Esophagus mucosa (tissue), 1 donor: ENCODE measurements at places on chromosomes 13 and 19. TPM values are rescaled to one million over a fixed set of nuclear protein-coding genes. Genes with fewer than 3 reads are reported as not detected.
A peak's percentile ranks its signal among the peaks of the same experiment; 100 is the strongest.

DNA sequence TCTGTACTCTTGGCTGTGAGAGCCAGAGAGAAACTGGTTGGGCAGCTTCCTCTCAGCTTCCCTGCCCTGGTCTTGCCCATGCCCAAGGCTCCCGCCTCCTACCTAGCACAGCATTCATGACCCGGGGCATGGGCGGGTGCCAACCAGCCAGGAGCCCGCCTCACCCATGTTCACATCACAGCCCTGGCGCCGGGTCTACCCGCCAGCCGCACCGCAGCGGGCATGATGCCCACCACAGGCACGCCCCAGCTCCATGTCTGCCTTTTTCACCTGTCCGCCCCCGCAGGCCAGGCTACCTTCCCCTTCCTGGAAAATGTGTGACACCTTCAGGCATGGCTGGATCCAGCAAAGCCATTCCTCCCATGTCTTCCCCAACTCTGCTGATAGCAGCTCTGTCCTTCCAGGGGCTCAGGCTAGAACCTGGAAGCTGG lies 42.1 kb downstream of the PTPRS start:
- peak; percentile 95 for ATAC-seq

- no peak for ATAC-seq
Observed at GRCh38 chr13:78040205-78040830, 121.7 kb upstream of the EDNRB start.

DNA sequence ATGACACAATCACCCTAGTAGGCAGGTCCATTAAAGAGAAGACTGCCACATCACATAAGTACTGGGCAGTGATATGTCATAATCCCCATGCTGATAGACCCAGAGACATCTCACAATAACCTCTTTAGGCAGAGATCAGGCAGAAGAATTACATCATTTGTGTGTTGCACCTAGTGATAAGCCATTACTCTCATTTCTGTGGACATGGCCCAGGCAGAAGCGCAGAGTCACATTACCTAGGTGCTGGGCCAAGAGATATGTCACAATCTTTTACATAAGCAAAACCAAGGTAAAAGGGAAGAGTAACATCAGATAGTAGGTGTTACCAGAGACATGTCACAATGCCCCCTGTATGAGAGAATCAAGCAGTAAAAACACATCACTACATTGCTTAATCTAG lies 71.9 kb downstream of the ZNF726 start:
- no peak for ATAC-seq

GRCh38 chr13:55563267-55563666 lies 1577.5 kb upstream of the PRR20A start:
- no peak for ATAC-seq

DNA sequence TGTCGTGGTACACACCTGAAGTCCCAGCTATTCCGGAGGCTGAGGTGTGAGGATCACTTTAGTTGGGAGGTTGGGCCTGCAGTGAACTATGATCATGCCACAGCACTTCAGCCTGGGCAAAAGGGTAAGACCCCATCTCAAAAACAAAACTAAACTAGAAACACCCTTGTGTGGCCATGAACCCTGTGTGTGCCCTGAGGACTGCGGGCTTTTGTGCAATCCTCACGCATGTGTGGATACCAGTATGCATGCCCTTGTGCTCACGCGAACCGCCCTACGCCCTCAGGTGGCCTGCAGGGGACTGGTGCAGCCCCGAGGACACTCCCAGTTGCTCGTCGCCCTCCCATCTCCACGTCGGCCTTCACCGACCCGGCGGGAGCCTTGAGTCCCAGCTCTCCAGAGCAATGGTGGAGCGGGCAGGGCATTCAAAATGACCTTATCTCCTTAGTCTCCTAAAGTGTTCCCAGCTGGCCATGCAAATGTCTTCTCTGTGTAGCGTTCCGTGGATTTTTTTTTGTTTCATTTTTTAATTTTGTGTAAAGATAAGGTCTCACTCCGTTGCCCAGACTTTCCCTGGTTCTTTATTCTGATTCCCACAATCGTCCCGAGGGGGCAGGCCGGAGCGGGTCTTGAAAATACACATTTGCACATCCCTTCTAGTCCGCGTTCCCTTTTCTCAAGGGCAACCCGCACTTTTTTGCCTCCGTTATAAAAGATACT lies 868 bp upstream of the EGLN2 start:
- peak; percentile 44 for ATAC-seq

- ATAC-seq = no peak
Observed at GRCh38 chr13:37716420-37717195, 118.0 kb upstream of the POSTN start.

GRCh38 chr19:45632468-45633196 lies 6.6 kb downstream of the EML2 start:
- ATAC-seq = peak; percentile 95

DNA sequence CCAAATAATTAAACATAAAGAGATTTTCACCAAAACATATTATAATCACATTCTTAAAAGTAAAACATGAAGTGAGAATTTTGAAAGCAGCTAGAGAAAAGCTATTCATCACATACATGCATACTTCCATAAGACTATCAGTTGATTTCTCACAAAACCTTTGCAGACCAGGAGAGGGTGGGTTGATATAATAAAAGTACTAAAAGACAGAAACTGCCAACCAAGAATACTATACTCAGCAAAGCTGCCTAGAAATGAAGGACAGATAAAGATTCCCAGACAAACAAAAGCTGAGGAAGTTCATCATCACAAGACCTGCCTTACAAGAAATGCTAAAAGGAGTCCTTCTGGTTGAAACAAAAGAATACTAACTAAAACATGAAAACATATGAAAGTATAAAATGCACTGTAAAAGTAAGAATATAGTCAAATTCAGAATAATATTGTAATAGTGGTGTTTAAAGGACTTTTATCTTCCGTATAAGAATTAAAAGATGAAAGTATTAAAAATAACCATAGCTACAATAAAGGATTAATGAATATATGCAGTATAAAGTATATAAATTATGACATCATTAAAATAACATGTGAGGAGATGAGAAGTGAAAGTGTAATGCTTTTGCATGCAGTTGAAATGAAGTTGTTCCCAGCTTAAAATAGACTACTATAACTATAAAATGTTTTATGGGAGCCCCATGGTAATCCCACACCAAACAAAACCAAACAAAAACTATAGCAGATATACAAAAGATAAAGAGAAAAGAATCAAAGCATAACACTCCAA lies 76.2 kb downstream of the RXFP2 start:
- ATAC-seq = no peak

DNA sequence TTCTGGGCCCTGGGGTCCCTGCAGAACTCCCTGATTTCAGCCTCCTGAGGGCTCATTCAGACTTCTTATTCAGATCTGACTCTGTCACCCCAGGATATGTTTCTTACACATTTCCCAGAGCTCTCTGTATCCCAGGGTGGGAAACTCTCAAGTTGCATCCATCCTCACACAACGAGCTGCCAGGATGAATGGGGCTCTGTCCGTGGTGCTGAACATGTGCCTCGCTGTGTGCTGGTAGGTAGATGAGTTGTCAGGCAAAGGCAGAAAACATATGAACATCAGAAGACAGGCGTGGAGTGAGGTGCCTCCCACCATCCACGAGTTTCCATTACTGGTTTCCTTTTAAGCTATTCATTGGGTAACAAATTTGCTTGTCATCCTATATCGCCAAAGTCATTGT lies 11.4 kb upstream of the IGFL1 start:
- no peak for ATAC-seq

GRCh38 chr13:67299072-67299635 lies 69.0 kb upstream of the PCDH9 start:
- ATAC-seq = no peak

DNA sequence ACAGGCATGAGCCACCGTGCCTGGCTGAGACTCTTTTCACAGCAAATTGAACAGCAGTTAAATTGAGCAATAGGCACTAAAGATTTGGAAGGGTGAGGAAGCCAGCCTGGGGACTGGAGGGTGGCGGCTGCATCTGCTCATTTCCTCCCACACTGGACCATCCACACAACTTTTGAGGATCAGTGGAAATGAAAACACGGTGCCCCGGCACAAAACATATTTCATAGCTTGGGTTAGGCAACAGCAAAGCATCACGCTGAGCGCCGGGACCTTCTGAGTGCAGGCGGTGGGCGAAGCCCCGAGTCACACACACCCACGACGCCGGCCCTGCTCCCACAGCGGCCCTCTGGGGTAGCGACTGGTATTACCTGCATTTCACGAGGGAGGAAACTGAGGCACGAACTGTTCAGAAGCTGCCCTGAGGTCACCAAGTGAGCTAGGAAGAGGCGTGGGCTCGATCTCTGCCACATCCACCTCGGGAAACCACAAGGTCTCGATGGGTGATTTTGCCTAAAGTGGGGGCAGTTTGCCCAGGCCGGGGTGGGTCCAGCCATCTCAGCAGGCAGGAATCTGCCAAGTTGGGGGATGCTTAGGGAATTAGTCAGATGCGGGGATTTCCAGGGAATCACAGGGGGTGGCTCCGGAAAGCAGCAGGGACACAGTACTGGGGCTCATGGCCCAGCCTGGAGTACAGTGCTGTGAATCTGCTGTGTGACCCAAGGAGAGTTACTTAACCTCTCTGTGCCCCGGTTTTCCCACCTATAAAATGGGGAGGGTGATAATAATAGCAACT lies 3.5 kb upstream of the SBNO2 start:
- ATAC-seq = no peak

DNA sequence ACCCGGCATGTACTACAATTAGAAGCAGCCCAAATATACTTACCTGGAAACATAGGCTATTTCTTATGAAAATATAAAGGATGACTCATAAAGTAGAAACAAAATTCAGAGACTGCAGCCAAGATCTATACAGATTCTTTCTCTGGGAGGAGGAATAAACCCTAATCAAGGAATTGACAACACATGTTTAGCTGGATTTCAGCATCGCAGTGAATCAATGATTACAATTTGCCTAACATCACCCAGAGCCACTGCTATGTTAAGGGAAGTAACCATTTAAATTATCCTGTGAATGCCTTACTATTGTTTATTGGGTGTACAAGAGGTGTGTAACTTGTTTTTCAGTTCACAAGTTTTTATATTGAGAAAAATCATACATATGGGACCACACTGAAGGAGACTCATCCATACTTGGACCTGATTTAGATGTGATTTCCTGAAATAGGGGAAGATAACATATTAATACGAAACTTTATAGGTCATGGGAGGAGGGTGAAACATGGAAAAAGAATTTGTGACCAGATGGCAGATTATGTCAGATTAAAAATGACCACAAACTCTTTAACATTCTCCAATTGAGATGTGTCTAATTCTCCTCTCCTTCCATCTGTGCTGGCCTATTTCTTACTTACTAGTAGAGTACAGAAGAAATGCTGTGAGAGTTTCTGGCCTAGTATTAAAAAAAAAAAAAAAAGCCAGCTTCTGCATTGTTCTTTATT lies 1168.4 kb downstream of the SLITRK1 start:
- no peak for ATAC-seq

DNA sequence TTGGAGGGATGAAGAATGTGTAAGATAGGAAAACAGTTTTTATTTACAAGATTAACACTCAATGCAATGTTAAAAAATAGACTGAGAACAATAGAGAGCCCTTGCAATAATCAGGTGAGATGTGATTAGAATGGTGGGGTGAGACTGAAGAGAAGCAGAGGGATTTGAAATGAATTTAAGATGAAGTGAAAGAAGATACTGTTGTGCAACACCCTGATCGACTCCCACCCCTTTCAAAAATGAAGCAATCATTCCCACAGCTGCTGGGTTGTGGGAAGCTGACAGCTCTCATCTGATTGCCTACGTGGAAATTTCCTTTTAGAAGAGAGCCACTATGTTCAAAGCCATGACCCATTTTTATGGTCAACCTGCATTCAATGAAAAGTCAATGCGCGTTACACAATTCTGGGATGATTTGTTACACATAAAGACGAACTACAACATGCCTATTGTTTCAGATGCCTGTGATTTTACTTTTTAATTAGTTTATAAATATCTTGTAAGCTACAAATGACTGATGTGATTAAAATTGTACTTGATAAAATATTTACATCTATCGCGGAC lies 1374.8 kb downstream of the PCDH9 start:
- no peak for ATAC-seq

GRCh38 chr13:52835071-52835839 lies 13.2 kb downstream of the PCDH8 start:
- no peak for ATAC-seq

GRCh38 chr13:43983373-43983772 lies 103.7 kb downstream of the LACC1 start:
- no peak for ATAC-seq

- ATAC-seq = peak; percentile 70
Observed at GRCh38 chr19:10142701-10143375, 23.1 kb upstream of the EIF3G start.

GRCh38 chr13:113669231-113669754 lies 2.3 kb downstream of the GRK1 start:
- no peak for ATAC-seq

DNA sequence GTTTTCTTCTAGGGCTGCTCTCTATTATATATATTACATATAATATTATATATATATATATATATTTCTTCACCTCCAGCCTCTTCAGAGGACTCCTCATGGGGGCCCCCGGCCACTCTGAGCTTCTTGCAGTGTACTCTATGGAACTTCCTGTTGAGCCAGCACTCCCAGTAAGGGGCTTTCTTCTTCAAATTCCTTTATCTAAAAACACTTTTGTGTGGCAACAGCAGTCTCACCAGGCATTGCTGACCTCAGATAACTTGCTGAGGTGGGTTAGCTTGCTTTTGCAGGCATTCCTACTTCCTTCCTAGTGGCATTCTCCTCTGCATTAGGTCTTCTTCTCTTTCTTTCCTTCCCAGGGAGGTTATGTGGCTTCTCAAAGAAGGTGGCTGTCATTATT lies 381.5 kb downstream of the MYO16 start:
- no peak for ATAC-seq

- no peak for ATAC-seq
Observed at GRCh38 chr19:40658031-40658430, 32.4 kb downstream of the NUMBL start.

DNA sequence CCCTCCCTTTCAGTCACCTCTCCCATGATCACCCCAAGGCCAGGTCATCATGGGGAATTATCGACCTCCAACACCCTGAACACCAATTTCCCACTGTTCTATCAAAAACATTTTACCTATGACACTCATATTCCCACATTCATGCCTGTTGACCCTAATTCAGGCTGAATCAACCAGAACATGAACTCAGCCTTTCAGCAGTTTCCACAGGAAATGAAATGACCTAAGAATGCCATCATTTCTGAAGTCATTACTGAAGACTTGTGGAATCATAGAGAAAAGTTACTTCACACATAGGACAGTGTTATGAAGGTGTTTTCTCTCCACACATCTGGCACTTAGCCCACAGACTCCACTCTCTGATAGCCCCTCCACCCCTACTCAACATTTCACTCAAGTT lies 29.9 kb upstream of the FAM124A start:
- no peak for ATAC-seq

SERTAD3 gene
- 20.7 TPM for total RNA-seq

HSD17B14 gene
- total RNA-seq = 0.40 TPM

NLRP5 gene
- total RNA-seq = not detected

SHD gene
- not detected for total RNA-seq

CYP4F3 gene
- total RNA-seq = 34.8 TPM

CLIP3 gene
- 1.3 TPM for total RNA-seq

CNFN gene
- 1,078 TPM for total RNA-seq

ZNF793 gene
- total RNA-seq = 4.4 TPM

TNFSF13B gene
- 2.0 TPM for total RNA-seq

NEK3 gene
- total RNA-seq = 4.3 TPM

LIM2 gene
- not detected for total RNA-seq

SLC44A2 gene
- total RNA-seq = 109 TPM

MCEMP1 gene
- total RNA-seq = 0.24 TPM

PEAK3 gene
- total RNA-seq = 0.08 TPM

VMAC gene
- 4.1 TPM for total RNA-seq
